ENCODE measurements at places on chromosomes 4 and X.

GRCh38 chr4:188262464-188262863, 123.2 kb downstream of the TRIML1 start:
- DNase-seq = no peak

DNA sequence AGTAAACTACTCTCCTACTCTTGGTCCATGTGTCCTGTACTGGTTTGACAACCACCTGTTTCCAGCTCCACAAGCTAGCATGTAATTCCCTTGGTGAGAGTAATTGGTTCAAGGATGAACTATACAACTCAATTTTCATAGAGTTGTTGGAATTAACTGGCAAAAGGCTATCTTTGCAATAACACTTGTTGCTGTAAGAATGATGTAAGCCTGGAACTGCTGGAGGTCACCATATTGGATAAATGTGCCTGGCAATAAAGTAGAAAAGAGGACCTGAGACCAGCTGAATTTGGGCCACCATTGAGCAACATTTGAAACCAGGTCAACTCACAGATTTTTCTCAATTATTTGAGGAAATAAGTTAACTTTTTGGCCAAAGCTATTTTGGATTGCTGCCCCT, 175.5 kb downstream of the CAMK2D start:
- DNase-seq = no peak

DNA sequence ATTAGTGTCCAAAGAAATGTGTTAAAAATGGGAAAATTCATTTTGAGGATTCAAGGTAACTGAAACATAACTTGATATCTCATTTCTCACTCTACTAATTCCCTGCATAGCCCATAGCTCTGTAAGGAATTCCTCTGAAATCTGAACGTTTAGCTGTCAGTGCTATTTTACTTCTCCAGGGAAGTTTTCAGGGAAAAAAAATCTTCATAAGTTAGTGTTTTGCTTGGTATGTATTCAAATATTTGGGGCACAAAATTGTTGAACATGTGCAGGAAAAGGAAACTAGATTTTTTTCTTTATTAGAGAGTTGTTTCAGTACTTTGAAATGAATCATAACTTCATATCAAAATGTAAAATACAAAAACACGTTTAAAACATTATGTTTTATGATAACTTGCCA, 891.4 kb downstream of the CENPC start:
- DNase-seq = no peak

DNA sequence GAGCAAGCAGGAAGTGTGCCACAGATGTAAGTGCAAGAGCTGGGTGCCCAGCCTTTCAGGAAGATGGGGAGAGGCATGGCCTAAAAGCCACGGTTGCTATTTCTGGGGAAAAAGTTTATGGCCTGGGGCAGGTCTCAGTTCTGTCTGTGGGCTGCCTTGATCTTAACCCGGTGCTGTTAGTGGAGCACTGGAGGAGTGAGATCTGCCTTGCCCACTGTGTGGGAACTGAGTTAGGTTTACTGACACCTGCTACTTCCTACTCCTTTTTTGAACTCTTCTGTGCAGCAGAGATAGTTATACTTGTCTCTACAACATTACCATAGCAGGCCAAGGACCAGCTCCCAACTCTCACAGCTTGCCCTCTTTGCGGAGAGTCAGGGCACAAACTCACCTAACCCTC, 76.5 kb downstream of the ITM2A start:
- DNase-seq = no peak

GRCh38 chr4:41839916-41840854, 91.7 kb upstream of the PHOX2B start:
- no peak for DNase-seq

DNA sequence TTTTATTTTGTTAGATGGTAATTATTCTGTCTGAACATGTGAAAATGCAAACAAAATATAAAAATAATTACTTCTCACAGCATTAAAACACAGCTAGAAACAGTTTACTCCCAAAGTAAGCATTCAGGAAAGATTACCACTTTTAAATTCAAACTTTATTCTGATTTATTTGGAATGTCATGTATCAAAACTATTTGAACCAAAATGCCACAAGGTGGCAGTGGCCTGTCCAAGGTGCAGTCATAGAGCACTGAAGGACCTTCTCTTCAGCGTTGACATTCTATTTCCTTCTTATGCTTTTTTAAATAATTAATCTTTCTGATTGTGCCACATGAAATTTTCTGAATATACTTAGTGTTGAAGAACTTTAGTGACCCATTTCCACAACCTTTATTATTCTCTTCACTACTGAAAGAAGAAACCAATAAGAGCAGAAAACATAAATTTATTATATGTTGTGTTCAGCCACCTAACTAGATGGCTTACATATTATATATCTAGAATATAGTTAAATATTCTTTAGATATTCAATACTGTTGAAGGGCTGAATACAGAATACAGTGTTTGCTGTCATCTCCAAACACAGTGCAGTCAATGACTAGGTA, 283.6 kb downstream of the CFAP299 start:
- DNase-seq = no peak

DNA sequence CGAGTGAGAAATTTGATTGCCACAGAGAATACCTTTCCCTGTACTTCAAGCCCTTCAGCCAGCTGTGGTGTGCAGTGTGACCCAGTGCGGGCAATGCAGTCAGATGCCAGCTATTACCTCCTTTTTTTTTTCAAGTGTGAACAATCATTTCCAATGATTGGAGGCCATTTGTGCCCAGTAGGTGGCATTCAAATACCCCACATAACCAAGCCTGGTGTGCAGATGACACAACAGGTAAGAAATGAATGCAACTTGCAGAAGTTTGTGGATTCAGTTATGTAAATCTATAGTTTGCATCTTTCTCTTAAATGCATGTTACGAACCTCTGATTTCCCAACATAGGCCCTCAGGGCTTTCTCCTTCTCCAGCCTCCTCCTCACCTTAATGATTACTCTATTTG, 98.0 kb downstream of the CLCN4 start:
- no peak for DNase-seq

DNA sequence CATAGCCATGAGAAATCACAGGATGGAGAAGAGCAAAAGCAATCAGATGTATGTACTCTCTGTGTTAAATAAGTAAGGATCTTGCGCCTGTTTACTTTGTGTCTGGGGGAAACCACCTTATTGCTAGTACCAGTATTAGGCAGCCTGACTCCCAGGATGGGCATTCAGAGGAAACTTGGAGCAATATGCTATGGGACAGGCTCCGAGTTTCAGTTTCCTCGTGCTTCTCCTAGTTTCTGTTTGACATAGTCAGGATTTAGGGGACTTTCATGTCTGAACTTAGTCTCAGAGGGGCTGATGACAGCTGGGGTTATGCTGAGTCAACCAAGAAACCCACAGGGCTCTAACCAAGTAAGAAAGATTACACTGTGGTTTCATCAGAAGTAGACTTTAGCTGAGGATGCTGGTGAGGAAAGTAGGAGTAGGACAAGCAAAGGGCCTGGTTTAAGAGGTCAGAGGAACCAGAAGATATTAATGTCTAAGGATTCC, 13.5 kb downstream of the NSUN7 start:
- no peak for DNase-seq

GRCh38 chr4:123248085-123248659, 148.4 kb upstream of the SPRY1 start:
- no peak for DNase-seq

GRCh38 chrX:1667566-1667965, 52.7 kb downstream of the ASMT start:
- DNase-seq = no peak

GRCh38 chr4:44740201-44740600, 13.8 kb upstream of the GNPDA2 start:
- DNase-seq = no peak

DNA sequence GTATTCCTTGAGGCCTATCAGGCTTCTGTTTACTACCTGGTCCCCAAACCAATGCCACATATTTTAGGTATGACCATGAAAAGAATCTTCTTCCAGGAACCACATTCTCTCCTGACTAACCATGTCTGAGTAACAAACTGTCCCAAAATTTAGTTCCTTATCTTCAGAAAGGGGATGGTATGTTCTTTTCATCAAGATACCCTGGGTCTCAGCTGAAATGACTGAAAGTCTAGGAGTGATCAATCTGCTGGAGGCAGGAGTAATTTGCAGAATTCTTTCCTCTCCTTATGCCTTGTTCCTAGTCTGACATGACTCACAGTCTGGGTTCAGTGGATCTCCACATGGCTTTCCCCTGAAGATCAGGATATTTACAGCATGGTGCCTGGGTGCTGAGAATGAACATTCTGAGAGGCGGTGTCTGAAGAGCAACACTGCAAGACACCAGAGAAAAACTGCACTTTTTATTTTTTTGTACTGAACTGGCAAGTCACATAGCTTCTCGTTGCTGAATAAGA, 665.5 kb downstream of the TLL1 start:
- no peak for DNase-seq

DNA sequence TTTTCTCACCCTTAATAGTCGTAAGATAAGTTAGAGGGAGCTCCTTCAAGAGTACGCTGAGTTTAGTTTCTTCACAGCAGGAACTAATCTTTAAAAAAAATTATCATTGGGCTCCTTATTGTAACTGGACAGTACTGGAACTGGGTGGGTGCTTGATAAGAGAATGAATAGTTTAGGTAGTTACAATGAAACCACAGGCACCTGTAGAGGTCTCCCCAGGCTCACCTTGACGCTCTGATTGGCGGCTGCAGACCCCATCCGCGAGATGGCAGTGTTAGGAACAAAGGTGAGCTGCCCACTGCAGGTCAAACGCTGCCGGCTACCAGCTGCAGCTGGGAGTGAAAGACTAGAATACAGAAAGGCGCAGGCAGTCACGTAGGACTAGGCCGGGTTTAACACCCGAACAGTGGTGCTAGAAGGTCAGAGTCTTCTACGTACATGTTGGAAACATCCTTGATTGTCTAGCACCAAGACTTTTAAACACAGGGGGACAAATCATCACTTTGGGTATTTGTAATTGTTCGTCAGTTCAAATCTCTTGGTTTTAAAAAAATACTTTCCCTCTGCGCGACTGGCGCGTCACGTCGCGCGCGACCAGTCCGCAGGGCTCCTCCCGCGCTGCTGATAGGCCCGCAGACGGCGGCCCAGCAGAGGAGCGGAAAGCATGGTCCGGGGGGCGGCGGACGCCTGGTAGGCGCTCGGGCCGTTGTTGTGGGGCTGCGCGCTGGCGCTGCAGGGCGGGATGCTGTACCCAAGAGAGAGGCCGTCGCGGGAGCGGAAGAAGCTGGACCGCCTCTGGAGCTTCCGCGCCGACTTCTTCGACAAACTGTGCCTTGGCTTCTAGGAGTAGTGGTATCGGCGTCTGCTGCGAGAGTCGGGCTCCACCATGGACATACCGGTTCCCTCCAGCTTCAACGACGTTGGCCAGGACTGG, 45.6 kb downstream of the SMARCA5 start:
- peak; percentile 52 for DNase-seq

DNA sequence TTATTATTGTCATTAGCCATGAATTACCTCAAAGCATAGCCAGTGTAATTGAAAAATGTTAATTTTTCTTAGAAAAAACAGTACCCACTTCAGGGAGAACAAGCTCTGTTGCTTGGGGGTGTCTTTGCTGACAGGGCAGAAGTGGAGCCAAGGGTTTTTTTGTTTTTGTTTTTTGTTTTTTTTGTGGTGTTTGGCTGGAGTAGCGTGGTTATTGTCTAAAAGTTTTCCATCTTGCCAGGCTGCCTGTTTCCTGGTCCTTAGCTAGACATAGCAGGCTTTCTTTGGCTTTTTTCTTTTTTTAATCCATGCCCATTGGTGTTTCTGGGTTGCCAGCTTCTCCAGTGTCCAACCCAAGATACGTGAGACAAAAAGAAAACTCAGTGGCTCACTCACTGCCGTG, 61.5 kb downstream of the CASP3 start:
- DNase-seq = no peak

DNA sequence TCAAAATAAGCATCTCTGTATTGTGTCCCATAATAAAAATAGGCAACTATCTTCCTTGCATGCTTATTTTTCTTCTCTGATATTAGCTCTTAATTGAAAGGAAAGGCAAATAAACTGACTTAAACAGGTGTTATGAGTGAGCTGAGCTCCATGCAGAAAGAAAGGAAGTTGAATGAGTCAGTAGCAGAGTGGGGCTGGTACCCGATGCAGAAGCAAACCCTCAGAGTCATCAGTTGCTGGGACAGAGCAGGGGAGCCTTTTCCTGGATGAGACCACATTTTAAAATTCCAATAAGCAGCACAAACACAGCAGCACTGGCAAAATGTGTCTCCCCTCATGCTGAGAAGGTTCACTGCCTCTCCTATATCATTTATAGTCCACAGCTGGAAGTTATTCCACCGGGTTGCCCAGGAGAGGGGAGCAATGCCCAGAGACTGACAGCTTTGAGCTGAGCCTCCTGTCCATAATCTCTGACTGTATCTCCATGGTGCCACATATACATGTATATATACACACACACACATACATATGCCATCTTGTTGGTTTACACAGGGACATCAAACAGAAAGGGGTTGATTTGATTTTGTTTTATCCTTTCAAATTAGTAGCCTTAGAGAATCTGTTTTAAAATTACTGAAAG, 274.3 kb upstream of the PPARGC1A start:
- DNase-seq = no peak

GRCh38 chr4:32142075-32142474, 1421.9 kb downstream of the PCDH7 start:
- no peak for DNase-seq

GRCh38 chrX:39896951-39897740, 200.6 kb downstream of the BCOR start:
- DNase-seq = no peak

DNA sequence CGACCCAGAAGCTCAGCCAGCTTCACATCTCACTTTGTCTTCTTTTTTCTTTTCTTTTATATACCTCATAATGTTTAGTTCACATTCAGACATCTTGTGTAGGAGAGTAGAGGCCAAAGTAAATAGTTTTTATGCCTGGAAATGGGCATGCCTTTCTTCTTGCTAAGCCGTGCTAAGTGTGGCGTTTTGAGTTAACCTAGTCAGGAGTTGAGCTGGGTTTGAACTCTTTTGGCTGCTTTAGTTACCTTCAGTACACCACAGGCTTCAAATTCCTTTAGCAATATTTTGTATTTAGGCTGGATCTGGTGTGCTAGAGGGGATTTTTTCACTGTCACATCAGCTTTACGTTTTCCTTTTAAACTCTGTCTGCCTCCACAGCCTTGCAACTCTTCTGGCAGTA, 300.8 kb downstream of the ZNF674 start:
- no peak for DNase-seq

DNA sequence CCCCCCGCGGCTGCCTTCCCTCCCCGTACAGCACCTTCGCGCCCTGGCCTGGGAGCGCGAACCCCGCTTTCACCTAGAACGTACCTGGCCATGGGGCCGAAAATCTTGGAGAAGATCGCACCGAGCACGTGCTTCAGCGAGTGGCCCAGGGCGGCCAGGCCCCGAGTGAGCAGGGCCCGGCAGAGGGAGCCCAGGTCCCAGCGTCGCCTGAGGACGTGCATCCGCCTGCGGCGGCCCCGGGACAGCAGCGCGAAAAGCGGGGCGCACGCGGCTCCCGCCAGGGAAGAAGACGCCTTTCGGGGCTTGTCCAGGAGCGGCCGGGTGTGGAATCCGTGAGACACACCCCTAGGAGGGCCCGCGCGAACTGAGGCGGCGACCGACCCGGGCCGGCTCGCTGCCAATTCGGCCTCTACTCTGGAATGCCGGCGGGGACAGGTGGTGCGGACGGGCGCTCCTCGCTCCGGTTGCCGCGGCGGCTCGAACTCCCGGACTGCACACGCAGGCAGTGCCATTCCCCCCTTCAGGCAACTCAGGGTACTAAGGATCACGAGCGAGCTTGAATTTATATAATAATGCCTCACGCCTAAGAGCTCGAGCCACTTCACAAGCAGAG, at the start of gene HS6ST2:
Gene HS6ST2, minus strand, starts transcription at position 539 of the 613 bp plus-strand sequence.
- DNase-seq = no peak

- no peak for DNase-seq
Observed at GRCh38 chr4:116358633-116359222, 726.6 kb downstream of the TRAM1L1 start.
